ENCODE measurements at places on chromosomes 2 and 18.
A peak's percentile ranks its signal among the peaks of the same experiment; 100 is the strongest.

DNA sequence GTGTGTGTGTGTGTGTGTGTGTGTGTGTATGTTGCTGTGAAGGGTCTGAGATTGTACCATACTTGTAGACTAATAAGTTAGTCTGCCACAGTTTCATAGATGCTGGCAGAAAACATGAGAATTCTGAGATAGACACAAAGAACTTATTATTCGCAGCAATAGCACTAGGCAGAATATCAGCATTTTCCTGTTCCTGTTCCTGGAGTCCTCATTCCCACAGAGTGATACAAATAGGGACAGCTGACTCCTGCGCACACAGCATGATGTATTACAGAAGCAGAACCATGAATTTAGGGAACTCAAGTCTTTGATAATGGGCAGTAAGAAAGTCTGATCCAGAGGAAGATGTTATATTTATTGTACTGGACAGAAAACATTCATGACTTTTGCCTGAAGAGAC lies 1466.3 kb downstream of the DPP10 start:
- no peak for DNase-seq

GRCh38 chr2:159508140-159508539 lies 108.2 kb downstream of the BAZ2B start:
- no peak for DNase-seq

DNA sequence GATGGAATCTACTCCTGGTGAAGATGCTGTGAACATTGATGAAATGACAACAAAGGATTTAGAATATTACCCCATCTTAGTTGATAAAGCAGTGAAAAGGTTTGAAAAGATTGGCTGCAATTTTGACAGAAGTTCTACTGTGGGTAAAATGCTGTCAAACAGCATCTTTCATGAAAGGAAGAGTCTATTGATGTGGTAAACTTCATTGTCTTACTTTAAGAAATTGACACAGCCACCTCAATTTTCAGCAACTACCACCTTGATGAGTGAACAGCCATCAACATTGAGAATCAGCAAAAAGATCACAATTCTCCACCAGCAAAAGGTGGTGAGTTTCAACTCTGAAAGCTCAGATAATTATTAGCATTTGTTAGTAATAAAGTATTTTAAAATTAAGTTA lies 310.3 kb upstream of the RBMS1 start:
- DNase-seq = no peak

GRCh38 chr2:60596411-60596810 lies 43.0 kb upstream of the BCL11A start:
- no peak for DNase-seq

DNA sequence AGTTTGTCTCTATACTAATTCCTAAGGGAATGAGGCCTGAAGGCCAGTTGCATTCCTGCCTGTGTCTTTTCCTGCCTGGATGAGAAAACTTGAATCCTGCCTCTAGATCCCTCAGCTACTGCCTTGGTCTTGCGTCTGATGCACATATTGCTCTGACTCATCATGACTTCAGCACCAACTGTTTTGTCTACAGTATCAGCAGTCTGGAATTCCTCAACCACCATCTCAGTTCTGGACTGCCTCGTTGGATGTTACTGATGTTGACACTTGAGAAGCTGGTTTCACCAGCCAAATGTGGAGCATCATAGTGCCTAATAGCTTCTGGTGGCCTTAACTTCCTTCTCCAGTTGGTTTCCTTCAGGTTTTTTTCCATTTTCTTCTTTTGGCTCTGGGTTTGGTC lies 211.0 kb downstream of the CTNNA2 start:
- DNase-seq = peak; percentile 100

DNA sequence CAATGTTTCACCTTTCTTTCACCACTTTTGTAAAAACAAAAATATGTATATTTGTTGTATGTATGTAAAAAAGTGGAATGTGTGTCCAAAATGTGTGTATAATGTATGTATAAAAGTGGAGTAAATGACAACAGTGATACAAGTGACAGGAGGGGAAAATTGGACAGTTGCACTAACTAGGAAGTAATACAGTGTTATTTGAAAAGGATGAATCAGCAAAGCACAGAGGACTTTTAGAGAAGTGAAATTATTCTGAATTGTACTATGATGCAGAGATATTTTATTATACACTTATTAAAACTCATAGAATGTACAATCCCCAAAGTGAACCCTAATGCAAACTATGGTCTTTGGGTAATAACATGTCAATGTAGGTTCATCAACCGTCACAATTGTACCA lies 331.3 kb upstream of the CNTNAP5 start:
- no peak for DNase-seq

DNA sequence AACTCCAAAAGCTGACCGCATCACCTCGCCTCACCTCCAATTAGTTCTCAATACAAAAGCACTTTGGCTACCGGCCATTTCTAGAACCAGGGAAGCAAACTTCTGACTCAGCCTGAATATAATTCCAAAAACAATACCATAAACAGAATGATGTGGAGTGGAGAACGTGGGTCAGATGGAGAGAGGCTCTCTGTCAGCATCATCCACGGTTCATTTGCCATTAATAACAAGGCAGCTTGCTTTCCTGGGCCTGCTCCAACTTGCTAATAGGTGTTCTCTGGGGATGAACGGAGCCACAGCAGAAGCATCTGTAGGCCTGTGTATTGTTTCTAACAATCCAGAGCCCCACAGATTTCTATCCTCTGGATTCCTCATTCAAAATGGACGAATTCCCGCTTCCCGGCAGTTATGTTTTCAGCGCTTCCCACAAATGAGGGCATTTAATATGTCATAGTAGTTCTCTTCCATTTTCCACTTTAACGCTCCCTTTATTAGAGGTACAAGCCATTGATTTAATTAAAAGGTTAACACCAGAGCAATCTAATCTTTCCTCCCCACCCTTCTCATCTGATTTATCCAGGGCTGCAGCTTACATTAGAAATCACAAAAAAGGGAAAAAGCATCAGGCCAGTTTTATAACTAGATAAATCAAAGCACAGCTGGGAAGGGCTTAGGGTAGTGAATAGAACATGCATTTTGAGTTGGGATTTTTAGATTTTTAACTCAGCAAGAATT lies 23.2 kb upstream of the CNTNAP5 start:
- no peak for DNase-seq

DNA sequence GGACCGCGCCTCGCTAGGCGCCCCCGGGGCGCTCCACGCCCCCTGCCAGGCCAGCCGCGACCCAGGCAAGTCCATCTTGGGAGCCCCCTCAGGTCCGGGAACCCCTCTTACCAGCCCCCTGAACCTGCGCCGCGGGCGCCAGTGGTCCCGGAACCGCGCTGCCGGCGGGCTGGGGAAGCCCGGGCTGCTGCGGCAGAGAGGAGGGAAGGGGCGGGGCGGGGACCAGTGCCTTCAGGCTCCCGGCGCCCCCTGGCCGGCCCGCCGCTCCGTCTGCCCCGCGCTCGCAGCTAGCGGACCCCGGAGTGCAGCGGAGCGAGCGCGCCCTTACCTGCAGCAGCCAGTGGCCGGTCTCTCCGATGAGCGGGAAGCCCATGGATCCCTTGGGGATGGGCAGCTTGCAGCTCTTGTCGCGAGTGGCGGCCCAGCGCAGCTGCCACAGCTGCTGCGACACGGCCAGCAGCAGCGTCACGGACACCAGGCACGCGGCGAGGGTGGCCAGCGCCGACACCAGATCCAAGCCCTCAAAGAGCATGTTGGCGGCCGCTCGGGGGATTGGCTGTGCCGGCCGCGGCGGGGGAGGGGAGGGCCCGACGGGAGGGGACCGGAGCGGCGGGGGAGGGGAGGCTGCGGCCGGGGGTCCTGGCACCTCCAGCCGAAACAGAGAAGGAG lies at the start of gene CYP26B1:
TSS of gene CYP26B1 (minus strand) at position 560 of the 669 bp plus-strand sequence. CDS start at position 532, 28 bp downstream.
- DNase-seq = no peak
